D721Med (cell line): ENCODE measurements at places on chromosomes 2 and 18.

GRCh38 chr2:165877565-165878550, 75.7 kb downstream of the TTC21B start:
- DNase-seq, result no peak

- DNase-seq, result no peak
Measured at GRCh38 chr18:7733642-7734041, 166.5 kb downstream of the PTPRM start.

DNA sequence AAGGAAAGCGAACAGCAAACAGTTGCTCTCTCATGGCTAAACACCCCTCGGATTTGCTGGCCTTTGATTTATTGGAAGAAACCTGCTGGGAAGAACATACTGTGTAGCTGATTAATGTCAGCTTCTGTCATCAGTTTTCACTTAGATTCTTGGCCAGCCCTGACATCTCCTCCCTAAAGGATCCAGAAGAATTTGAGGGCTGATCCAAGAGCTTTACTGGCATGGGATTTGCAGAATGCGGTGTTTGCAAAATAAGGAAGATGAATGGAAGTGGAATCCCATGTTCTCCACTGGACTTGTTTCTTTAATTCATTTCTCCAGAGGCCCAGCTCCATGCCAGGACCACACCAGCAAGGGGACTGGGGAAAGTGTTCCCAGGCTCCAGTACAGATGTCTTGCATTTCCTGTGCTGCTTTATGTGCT, 80.5 kb downstream of the RDH14 start:
- no peak for DNase-seq

GRCh38 chr2:128736689-128737545, 418.2 kb upstream of the HS6ST1 start:
- peak; percentile 91 for DNase-seq

DNA sequence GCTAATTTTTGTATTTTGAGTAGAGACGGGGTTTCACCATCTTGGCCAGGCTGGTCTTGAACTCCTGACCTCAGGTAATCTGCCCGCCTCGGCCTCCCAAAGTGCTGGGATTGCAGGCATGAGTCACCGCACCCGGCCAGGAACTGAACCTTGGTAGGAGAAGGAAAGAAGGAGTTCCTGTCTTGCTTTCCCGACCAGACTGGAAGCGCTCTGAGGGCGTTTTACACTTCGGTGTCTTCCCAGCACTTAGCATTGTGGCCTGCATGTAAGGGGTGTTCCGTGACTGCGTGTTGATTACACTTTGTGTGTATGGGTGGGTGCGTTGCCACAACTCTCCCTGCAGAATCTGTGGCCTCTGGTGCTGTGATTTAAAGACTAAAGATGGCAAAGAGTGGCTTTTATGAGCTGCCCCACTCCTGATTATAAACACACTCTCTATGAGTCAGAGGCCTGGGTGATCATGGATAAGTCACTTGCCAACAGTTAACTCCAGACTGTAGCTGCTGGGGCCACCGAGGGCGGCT, 46.0 kb downstream of the ODC1 start:
- no peak for DNase-seq
